ENCODE measurements at places on chromosomes 2 and 18. TPM values are rescaled to one million over a fixed set of nuclear protein-coding genes. Genes with fewer than 3 reads are reported as not detected.
A peak's percentile ranks its signal among the peaks of the same experiment; 100 is the strongest.

GRCh38 chr2:188524519-188525113 lies 232.9 kb downstream of the GULP1 start:
- no peak for ATAC-seq

DNA sequence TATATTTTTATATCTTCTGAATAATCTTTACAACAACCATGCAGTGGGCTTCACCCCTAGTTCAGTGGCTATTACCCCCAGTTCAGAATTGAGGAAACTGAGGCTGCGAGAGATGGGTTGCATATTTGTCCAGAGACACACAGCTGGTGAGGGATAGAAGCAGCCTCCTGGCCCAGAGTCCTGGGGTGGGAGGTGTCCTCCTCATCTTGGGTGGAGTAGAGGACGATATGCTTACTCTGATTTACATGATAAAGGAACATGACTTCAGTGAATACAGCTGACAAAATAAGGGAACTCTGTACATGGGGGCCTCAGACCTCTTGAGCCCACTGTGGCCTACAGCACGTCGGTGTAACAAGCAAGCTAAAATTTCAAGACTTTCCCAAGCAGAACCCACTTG lies 214.7 kb downstream of the FBXO15 start:
- ATAC-seq = no peak

- no peak for ATAC-seq
Measured at GRCh38 chr2:182897137-182897536, 30.7 kb upstream of the FRZB start.

- no peak for ATAC-seq
Measured at GRCh38 chr18:6661692-6662415, 67.7 kb upstream of the ARHGAP28 start.

DNA sequence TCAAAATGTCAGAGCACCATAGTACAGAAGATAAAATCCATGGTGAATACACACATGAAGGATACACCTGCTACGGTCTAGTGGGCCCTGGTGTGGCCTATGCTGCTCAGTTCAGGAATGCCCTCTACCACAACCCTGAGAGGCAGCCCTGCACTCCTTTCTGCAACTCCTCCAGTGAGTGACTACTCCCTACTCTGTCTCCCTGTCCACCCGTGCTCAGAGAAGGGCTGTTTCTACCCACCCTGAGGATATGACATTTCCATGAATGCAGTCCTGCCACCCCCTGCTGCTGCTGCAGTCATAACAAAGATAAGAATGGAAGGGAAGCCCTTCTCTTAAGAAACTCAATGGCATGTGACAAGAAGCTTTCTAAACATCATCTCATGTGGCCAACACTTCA lies 137.0 kb downstream of the EN1 start:
- ATAC-seq = no peak

DNA sequence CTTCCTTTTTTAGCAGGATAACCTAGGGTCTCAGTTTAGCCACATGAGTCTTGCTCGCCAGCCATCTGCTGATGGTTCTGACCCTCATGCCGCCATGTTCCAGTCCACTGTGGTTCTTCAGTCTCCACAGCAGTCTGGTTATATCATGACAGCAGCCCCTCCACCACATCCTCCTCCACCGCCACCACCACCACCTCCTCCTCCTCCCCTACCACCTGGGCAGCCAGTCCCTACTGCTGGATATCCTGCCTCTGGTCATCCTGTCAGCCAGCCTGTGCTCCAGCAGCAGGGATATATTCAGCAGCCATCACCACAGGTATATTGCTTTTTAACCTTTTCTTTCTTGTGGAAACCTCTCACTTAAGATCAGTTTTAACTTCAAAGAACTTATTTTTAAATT lies 89.9 kb upstream of the UBXN4 start:
- ATAC-seq = no peak

DNA sequence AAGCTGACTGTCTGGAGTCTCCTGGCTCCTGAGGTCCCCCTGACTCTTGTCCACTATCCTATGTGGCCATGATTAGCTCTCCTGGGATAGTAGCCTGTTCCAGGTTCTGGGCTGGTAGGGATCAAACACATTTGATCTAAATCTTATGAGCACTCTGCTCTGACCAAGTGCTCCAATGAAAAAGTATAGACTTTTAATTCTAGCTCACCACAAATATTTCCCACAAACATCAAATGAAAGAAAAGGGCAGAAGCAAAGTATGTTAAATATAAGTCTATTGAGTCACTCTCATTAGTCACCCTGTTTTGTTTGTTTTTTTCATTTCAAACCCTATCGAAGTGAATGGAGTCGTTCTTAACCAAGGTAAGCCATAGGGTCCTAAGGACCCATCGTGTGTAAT lies 39.7 kb upstream of the NEDD4L start:
- ATAC-seq = no peak

- ATAC-seq = peak; percentile 79
Measured at GRCh38 chr18:74040459-74041332, 106.9 kb downstream of the FBXO15 start.

DNA sequence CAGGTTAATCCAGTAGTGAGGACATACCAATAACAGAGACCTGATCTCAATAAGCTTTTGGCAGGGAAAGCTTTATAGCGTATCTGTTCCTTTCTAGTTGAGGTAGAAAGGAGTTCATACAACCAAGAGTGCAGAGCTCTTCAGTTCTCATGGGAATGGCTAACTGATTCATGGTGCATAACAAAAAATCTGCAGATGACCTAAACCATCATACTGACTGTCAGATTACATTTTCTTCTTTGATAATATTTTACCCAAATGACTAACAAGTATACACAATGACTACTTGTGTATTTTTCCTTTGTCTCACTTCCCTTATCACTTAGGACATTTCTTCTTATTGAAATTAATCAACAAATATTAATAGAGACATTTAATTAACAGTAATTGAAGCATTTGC lies 140.0 kb upstream of the SERTAD2 start:
- no peak for ATAC-seq

GRCh38 chr18:11909591-11910026 lies 1.5 kb upstream of the MPPE1 start:
- ATAC-seq = peak; percentile 23

DNA sequence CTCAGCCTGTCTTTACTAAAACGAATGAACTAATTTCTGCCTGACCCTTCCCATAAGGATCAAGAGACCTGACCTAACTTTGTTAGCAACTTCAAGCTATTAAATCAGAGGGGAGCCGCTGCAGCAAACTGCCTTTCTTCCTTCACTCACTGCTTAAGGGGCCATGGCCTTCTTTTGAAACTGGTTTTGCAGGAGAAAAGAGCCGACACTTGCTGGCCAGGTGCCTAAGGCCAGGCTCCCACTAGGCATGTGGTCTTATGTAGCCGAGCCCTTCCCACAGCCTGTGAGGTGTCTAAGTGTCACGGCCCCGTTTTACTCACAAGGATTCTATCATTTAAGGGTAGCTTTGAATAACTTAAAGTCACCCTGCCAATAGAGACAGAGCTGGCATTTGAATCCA lies 130.8 kb downstream of the ZNF236 start:
- no peak for ATAC-seq

- ATAC-seq = peak; percentile 38
Measured at GRCh38 chr18:4400911-4401310, 54.2 kb downstream of the DLGAP1 start.

DNA sequence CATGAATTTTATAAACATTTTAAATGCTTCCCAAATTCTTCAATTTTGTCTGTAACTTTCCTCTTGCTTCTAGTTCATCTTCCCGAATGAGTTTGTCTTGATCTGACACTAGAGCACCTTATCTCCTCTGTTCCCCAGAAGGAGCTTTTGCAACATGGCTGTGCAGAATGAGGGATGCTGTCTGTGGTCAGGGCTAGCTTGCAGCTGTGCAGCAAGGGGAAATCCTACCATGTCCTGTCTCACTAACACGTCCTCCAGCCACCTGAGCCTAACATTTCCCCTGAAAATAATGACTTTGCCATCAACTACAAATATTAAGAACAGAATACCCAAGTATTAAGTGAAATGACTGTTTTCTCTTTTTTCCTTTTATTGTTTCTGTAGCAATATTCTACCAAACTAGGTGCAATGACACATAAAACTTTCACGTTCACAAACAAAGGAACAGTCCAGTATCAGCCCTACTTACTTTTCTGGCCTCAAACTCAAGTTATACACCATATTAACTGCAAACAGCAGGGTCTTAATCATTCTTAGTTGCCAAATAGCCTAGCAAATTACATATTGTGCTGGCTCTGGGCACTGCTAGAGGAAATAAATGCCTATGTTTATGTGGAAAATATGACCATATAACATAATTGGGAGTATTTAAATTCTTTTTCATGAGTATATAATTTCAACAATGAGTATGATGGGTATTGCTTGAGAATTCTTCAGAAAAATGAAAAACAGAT lies 423.3 kb downstream of the CMPK2 start:
- ATAC-seq = no peak

- no peak for ATAC-seq
Measured at GRCh38 chr2:39504790-39505335, 67.8 kb upstream of the MAP4K3 start.

DNA sequence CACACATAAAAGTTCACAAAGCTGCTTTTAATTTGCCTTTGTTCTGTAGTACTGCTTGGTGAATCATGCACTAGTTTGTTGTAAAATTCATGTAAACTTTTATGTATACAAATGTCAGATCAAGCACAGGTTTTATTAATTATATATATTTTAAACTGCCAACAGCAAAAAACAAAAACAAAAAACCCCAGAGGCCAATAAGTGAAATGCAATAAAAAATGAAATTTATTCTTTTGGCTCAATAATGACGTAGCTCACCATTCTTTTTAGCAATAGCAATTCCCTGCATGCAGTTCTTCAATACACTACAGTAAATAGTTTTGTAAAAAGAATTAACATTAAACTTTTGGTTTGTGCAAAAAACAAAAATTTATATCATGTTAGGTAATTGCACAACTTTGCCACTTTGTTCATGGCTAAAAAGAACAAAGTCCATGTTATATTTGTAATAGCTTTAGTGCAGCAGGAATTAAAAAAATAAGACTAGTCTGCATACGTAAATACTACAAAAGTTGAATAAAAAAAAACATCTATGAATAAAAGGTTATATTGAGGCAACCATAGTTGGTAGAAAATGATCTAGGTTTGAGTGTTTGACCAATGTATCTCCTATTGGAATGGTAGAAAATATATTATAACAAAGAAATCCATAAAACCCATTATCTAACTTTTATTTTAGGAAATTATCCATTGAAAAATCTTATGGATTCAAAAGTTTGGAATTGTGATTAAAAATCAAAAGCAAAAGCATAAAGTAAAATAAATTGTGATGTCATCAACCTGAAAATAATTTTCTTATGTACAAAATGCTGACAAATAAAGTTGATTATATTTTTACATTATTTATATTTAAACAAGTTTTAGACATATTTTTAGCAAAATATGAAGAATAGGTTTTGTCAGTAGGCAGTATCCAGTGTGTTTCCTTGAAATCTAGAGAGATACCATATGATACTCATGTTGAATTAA lies 115.6 kb downstream of the SCN3A start:
- ATAC-seq = no peak

DNA sequence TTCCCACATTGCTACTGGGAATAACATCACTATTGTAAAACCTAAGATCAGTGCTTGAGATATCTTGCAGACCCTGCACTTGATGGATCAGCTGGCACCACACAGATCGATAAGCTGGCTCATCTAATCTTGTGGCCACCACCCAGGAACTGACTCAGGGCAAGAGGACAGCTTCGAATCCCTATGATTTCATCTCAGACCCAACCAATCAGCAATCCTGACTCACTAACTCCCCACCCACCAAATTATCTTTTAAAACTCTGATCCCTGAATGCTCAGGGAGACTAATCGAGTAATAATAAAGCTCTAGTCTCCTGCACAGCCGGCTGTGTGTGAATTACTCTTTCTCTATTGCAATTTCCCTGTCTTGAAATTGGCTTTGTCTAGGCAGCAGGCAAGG lies 11.3 kb upstream of the TEX44 start:
- no peak for ATAC-seq

- no peak for ATAC-seq
Measured at GRCh38 chr2:74671479-74671878, 17.4 kb downstream of the SEMA4F start.

DNA sequence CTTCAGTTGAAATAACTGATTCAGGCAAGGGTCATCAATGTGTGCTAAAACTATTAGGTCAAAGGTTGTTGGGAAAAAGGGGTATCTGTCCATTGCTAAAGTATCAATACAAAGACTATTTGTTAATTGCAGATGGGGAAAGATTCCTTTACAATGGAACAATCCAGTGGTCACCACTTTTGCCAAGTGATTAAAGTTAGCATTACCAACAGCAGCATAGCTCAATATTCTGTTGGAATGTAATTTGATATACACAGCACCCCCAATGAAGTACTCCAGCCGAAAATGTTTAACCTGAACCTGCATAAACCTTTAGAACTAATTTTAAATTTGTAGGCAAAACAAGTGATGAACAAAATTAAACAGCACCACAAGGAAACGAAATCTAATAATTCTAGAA lies 191.0 kb downstream of the TCF4 start:
- no peak for ATAC-seq

DNA sequence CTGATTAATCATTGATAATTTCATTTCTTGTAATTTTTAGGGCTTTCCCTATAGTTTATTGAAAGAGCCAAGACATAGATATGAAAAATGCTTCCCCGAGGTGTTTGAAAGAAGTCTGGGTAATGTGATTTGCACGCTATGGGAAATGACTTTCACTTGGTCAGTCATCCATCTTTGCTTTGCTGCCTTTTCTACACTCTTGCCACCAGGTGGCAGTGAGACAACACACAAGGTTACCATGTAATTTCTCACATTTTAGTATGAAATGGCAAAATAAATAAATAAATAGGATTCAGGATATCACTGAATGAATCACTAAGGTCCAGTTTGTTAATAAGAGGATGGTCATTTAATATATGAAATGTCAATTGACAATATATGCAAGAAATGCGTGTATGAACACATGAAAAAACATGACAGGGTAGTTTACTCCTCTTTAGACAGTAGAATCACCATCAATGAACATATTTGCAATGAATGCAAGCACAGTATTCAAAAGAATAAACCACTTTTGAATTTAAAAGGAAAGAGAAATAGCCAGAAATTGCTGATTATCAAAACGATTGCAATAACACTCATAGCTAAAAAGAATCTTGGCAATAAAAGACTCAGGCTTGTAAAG lies 52.2 kb upstream of the KCNH7 start:
- peak; percentile 37 for ATAC-seq

- no peak for ATAC-seq
Measured at GRCh38 chr2:29113027-29113686, 2.1 kb upstream of the CLIP4 start.

- no peak for ATAC-seq
Measured at GRCh38 chr18:72246076-72246475, 298.1 kb downstream of the CBLN2 start.

Gene AGXT
- not detected for total RNA-seq

Gene ATOH8
- not detected for total RNA-seq

Gene CROCC2
- total RNA-seq = not detected

Gene GAD1
- 0.73 TPM for total RNA-seq

Gene ACVR1C
- 2.8 TPM for total RNA-seq

Gene FER1L5
- total RNA-seq = not detected

Gene CFC1
- total RNA-seq = not detected

Gene SMYD1
- not detected for total RNA-seq

Gene ERICH2
- not detected for total RNA-seq

Gene ST8SIA5
- not detected for total RNA-seq

Gene AQP12B
- not detected for total RNA-seq
